ENCODE measurements at places on chromosomes 5 and 9.

- DNase-seq = no peak
Measured at GRCh38 chr5:116418774-116419173, 155.8 kb downstream of the SEMA6A start.

DNA sequence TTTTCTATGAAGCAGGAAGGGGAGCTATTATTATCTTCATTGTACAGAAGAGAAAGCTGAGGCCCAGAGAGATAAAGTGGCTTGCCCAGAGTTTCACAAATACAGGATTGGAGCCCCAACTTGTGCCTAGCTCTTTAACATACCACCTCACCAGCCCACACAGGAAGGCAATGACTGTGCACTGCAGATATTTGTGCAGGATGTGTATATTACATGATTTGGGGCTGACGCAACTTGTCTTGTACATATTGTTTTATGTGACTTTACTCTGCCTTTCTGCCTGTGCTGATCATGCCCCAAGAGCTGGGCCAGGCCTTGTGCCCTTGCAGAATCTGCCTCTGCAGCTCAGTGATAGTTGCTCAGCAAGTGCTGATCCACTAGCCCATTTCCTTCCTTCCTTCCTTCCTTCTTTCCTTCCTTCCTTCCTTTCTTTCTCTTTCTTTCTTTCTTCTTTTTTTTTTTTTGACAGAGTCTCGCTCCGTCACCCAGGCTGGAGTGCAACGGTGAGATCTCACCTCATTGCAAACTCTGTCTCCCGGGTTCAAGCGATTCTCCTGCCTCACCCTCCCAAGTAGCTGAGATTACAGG is 106.6 kb upstream of the TBCA start:
- DNase-seq = no peak

DNA sequence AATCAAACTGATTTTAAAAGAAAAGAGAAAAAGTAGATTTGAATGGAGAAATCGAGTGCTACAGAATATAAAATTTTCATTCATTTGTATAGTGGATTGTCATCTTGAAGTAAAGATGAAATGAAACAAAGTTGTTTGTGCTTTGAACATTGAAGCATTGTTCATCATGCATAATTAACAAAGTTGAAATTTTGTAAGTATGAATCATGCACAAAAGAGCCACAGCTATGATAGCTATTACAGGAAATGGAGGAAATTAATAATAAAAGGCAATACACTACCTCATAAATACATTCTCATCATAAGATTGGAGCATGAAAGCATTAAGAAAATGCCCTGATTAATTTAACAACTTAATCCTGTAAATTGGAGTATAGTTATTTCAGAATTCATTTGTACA is 153.4 kb upstream of the TLX3 start:
- no peak for DNase-seq

DNA sequence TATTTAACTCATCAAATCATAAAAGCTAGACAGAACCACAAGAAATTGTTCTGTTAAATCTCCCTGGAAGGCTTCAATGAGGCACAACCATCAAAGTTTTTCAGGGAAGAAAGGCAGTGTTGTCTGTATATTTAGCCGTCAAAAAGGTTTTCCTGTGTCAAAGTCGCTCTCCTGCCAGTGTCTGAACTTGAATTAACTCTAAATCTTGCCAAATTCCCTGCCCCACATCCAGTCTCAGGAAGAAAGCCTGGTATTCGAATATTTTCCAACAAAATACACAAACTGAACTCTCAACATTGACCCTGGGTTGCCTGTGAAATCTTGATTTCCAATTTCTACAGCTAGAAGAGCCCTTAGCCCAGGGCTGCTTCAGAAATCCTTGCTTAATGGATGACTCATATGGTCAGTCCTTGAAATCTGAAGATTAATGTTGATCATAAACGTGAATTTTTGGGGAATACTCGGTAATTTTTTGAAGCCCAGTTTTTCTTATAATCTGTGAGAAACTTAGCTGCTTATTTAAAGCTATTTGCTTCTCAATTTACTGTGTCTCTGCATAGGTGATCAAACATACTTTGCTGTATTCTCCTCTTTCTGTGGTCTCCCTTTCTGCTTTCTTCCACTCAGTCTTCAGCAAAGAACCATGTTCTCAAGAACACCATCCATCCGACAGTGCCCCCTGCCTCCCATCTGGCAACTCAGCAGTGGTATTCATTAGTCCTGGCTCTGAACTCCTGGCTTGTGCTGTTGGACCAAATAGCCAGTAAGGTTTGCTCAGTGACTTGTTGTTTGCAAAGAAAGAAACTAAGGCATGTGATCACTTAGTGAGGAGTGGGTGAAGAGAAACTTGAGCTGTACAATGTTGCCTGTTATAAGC is 58.9 kb downstream of the NREP start:
- no peak for DNase-seq

GRCh38 chr5:74028976-74029375 is 403.0 kb downstream of the ARHGEF28 start:
- DNase-seq = no peak

- DNase-seq = no peak
Measured at GRCh38 chr9:2093920-2094597, 78.9 kb downstream of the SMARCA2 start.

DNA sequence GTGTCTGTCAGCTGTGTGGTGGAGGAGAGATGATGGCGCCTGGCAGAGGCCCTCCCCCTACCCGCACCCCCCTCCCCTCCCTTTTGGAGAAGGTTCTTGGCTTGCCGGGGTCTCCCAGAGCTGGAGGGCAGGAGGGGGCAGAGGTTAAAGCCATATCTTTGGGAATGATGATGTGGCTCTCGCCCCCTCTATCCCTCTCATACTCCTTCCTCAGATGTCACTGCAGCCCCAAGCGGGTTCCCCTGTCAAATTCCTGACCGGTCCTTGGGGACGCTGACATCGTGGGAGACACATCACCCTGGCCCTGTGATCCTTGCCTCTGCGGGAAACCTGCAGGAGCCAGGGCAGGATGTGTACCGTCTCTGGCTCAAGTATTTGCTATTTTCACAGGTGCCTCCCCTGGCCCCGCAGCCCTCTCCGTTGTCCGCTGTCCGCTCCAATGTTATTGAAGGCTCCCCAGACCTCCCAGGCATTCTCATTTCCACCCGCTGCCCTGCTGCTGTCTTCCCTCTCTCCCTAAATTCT is 109.5 kb downstream of the FOXD1 start:
- no peak for DNase-seq

- no peak for DNase-seq
Measured at GRCh38 chr5:116578676-116579075, 4.1 kb upstream of the SEMA6A start.
